ENCODE measurements at places on chromosomes 2 and 18.

DNA sequence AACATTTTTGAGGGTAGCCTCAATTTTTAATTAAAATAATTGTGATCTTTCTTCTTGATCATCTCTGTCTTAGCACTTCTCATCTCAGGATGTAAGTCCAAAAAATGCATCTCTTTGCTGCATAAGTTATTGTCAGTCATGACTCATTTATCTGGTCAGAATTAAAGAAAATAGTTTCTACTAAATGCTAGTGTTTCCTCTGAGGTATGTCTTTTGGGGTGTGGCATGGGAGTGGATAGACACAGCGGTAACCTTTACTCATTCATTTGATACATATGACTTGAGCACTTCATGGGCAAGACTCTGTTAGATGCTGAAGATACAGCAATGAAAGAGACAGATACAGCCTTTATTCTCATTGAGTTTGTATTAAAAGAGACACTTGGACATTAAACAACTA is 284.7 kb downstream of the IRS1 start:
- no peak for DNase-seq

DNA sequence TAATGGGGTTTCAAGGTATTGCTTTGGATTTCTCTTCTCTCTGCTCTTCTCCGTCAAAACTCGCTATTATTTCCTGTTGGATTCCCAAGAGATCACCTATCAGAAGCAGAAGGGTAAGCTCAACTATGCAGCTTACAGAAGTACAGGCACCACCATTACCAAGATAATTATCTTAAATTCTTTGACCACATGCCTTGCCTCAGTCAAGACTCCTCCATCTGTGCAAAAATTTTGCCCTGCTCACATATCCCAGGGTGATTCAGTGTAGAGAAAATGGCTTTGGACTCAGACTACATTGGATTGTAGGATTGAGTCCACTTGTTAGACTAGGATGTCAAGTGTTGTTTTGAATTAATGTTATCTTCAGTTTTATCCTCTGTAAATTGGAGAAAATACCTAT is 698.7 kb downstream of the TDRD15 start:
- no peak for DNase-seq

GRCh38 chr2:239201531-239201876 is 199.3 kb downstream of the HDAC4 start:
- no peak for DNase-seq

DNA sequence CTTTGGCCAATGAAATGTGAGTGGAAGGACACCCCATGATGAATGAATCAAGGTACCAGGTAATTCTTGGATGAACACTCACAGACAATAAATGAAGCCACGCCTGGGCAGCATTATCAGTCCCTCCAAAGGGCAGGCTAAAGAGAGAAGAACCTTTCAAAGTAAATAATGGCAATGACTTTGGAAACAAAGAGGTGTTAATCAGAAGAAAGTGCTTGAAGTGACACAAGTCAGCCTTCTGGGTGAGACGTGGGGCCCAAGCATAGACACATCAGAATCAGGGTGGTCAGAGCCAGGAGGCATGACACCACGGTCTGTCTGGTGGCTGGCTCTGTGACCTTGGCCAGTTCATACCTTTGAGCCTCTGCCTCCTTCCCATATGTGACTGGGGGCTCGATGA is 103.3 kb downstream of the POLR1A start:
- no peak for DNase-seq

DNA sequence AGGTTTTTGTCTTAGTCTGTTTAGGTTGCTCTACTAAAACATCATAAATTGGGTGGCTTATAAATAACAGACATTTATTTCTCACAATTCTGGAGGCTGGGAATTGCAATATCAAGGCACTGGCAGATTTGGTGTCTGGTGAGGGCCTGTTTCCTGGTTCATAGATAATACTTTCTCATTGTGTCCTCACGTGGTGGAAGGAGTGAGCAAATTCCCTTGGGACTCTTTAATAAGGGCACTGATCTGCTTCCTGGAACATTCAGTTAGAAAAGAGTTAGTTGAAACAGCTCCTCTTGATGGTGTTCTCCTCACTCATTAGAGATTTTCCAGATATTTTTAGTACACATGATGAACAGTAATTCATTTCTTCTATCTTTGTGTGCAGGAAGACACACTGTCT is 22.3 kb downstream of the COL4A3 start:
- DNase-seq = no peak

DNA sequence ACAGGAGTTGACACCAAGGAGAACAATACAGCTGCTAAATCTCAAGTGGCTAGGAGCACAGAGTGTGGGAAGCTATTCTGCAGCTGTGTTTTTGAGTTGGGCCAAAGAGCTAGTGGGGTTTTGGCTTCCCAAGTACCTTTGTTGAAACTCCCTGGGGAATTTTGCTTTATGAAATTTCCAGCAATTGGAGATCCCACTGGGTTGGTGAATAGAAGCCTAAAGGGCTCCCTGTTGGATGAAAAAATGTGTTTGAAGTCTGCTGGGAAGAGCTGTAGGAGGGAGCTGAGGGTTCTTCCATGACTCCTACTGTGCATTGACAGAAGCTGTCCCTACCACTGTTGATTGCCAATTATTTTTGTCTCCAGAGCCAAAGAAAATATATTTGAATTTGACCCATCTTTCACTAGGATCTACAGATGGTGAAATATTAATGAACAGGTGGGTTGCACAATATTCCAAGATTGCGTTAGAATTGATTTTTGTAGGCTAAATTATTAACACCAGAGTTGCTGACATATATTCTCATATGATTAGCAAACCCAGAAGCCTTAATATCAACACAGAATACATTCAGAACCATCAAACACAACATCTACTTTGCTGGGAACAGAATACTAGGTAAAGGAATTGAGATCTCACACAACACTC is 95.4 kb upstream of the CYP1B1 start:
- no peak for DNase-seq

DNA sequence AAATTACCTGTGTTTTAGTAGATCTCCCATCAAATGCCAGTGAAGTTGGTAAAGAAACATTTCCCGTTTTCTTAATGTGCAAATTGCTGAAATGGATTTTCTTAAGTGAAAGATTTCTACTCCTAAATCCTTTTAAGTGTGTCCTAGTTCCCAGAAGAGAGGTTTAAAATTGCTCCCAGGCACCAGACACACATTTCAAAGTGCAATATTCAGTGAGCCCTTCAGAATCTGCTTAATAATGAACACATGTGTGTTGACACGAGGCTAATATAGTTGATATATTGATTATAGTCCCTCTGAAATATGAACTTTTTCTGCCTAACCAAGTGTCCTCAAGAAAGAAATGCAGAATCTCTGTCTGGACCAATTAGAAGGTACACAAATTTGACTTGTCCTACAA is 861.7 kb upstream of the CNTNAP5 start:
- DNase-seq = no peak

DNA sequence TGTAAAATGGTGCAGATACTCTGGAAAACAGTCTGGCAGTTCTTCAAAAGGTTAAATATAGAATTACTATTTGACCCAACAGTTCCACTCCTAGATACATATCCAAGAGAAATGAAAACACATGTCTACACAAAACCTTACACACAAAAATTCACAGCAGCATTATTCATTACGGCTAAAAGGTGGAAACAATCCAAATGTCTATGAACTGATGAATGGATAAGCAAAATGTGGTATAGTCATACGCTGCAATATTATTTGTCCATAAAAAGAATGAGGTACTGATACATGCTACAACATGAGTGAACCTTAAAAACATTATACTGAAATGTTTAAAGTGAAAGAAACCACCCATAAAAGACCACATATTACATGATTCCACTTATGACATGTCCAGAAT is 4.0 kb downstream of the CYP27C1 start:
- DNase-seq = no peak

GRCh38 chr2:115115135-115115534 is 672.7 kb downstream of the DPP10 start:
- no peak for DNase-seq

- no peak for DNase-seq
Measured at GRCh38 chr2:170711774-170712652, 3.1 kb upstream of the SP5 start.

DNA sequence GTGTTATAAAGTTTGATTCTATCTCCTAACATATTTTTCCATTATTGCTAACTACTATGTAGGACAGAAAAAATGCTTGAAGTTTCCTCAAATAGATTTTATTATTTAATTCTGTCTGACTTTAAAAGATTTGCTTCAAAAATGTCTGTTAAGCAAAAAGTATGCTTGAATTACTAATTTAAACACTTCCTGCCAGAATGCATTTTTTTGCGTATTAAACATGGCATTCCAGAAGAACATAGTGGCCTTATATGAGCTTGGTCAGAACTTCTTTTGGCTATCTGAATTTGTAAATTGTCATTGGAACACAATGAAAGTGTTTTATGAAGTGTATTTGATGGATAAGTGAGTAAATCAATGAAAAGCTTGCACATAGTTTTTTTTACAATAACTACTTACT is 37.8 kb downstream of the MBD5 start:
- no peak for DNase-seq

DNA sequence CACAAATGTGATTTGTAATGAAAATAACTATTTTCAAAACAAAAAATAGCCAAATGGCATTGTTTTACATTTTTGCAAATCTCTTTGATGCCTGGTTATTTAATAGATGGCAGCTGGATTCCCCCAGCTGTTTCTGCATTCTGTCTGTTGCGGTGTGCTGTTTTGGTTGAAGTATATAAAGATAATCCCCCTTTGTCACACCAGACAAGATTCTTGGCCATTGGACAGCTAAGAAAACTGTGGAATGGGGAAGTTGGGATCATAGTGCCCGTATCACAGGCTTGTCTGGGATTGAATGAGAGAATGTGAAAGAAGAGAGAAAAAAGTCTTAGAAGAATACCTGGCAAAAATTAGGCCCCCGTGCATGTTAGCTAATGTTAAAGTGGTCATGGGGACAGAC is 19.5 kb upstream of the LYPD6B start:
- no peak for DNase-seq

GRCh38 chr2:196801674-196802261 is 2.3 kb upstream of the GTF3C3 start:
- peak; percentile 6 for DNase-seq

DNA sequence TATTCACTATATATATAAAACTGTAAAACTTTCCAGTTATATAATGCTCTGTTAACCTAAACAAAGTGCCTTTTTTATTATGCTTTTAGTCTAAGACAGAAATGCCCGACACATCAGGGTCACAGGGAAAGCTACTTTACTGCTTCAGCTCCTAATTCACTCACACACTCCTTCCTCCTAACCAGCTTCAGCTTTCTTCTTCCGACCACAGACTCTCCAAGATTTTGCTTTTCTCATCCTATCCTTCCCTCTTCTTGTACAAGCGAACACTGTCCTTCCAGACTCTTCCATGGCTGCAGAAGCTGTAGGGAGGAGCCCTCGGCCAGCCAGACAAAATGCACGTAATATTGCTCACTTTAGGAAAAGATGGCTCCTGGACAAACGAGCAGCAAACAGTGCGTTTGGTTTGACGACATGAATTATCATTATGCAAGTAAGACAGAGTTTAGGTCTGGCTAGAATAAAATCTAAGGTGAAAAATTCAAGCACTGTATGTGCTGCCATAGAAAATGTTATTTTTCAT is 47.5 kb upstream of the HNRNPA3 start:
- no peak for DNase-seq

- no peak for DNase-seq
Measured at GRCh38 chr2:168311261-168311910, 64.0 kb upstream of the STK39 start.

DNA sequence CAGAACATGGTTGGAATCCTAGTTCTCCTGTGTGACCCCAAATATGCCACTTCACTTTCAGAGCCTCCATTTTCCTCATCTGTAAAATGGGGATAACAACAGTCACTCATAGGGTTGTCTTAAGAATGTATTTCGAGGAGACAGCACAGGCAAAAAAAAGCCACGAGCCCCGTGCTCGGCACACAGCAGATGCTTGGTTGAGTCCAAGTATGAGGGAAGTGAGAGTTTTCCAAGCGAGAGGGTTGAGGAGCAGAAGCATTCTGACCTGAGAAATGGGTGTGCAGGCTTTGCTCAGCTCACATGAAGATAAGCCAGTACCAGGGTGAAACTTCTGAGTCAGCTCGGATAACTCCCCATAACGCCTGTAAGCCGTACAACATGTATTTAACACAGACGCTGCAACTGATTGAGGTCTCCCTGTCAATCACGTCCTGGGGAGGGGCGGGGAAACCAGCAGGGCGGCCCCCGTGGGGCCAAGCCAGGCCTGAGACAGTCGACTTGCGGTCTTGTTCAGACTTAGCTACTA is 23.0 kb upstream of the ODC1 start:
- peak; percentile 34 for DNase-seq

DNA sequence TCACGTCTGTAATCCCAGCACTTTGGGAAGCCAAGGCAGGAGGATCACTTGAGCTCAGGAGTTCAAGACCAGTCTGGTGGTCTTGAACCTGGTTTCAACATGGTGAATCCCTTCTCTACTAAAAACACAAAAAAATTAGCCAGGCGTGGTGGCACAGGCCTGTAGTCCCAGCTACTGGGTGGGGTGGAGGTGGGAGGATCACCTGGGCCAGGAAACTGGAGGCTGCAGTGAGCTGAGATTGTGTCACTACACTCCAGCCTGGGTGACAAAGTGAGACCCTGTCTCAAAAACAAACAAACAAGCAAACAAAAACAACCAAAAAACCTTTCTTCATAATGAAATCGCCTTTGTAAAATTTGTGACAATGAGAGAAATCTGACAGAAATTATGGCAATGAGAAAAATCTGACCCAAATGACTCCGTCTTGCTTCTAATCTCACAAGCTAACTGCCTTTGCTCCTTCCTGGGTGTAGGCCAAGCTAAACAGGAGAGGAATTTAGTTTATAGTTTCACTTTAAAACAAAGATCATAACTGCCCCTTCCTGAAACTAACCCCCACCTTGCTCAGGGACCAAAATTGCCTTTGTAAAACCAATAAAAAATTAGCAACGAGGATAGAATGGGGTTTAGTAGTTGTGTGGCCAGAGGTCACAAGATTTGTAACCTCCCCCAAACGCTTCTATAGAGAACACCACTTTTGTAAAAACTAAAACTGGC is 60.7 kb upstream of the KIF5C start:
- no peak for DNase-seq

- peak; percentile 21 for DNase-seq
Measured at GRCh38 chr2:235504441-235505180, 10.8 kb downstream of the AGAP1 start.

GRCh38 chr18:28973324-28973723 is 796.4 kb upstream of the CDH2 start:
- DNase-seq = no peak

- no peak for DNase-seq
Measured at GRCh38 chr18:68219274-68219673, 495.6 kb downstream of the TMX3 start.

DNA sequence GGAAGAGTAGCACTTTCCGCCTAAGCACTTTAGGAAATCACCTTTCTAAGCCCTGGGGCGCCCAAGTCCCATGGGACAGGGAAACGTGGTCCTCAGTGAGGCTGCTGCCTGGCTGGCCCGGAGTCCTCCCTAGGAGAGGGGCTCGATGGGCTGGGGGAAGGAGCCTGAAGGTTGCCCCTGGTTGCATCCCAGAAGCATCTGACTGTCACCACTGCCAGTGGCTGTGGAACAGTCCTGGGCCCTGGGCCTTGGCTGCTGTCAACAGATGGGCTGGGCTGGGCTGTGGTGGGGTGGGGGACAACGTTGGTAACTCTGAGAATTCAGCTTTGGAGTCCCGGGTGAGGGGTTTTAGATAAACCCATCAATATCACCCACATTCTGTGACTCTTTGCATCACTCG is 22.5 kb downstream of the ASB1 start:
- no peak for DNase-seq

GRCh38 chr18:48306838-48307237 is 102.3 kb downstream of the ZBTB7C start:
- no peak for DNase-seq

- DNase-seq = no peak
Measured at GRCh38 chr2:86556508-86556907, 6.7 kb downstream of the CHMP3 start.

- DNase-seq = no peak
Measured at GRCh38 chr2:128643221-128644065, 324.8 kb upstream of the HS6ST1 start.

All from HAP-1 (cell line).